ENCODE measurements at places on chromosomes 6 and 20.

GRCh38 chr6:157019733-157020132 is 242.6 kb downstream of the ARID1B start:
- no peak for DNase-seq

GRCh38 chr6:37426058-37426944 is 6.7 kb upstream of the CMTR1 start:
- DNase-seq, result no peak

DNA sequence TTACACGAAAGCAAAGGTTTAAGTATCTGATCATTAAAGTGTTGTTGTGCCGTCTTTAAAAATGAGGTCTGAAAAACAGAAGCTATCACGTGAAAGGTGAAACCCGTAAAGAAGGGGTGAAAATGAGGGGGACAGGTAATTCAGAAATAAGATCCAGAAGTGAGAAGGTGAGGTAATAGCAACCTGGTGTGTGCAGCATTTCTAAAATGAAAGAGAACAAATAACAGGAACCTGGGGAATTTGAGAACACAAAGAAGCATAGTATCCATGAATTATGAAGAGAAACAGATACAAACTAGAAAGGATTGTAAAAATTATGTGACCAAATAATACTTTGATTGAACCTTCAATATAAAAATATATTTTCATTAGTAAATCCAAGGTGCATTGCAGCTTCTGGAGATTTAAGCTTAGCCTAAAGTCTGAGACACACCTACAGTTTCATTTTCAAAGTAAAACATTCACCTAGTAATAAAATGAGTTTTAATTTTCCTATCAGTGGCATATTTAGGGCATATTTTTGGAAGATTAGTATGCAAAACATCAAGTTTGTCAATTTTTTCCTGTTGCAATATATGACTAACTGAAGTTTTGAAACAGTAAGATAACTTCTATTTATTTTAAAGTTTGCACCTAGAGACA is 1.4 kb downstream of the HEY2 start:
- no peak for DNase-seq

- DNase-seq, result no peak
Measured at GRCh38 chr20:10854976-10855375, 181.2 kb upstream of the JAG1 start.

GRCh38 chr6:132812756-132813172 is 1.6 kb upstream of the RPS12 start:
- DNase-seq, result no peak

DNA sequence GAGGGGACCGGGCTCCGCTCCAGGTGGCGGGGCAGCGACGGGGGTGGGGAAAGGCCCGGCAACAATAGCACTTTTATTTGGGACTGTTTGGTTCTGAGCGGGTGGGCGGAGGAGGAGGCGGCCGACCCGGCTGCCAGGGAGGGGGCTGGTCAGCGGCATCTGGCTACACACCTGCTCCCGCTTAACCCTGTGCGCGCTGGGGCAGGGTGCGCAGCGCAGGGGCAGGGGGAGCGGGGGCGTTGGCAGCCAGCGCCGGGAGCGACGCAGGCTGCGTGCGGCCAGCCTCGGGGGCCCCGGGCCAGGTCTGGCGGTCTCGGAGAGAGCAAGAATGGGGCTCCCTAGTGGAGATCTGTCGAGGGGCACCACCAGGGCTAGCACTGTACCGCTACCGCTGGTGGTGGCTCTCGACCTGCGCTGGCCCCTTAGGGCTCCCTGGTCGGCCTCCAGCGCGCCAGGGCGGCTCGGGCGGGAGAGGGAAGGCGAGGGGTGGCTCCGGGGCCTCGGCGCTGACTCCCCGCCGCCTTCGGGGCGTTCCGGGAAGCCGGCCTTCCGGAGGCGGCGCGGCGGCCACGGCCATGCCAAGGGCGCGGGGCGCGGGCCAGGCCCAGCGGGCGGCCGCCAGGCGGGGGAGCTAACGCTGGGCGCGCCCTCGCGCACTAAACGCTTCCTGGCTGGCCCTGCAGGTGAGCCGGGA is 92.4 kb downstream of the NCR2 start:
- no peak for DNase-seq
